Activated effector memory CD4-positive, alpha-beta T cell treated with Interleukin-2 at 50 U/mL for 16 hours (primary cell): ENCODE measurements at places on chromosomes 12 and 14.
A peak's percentile ranks its signal among the peaks of the same experiment; 100 is the strongest.

DNA sequence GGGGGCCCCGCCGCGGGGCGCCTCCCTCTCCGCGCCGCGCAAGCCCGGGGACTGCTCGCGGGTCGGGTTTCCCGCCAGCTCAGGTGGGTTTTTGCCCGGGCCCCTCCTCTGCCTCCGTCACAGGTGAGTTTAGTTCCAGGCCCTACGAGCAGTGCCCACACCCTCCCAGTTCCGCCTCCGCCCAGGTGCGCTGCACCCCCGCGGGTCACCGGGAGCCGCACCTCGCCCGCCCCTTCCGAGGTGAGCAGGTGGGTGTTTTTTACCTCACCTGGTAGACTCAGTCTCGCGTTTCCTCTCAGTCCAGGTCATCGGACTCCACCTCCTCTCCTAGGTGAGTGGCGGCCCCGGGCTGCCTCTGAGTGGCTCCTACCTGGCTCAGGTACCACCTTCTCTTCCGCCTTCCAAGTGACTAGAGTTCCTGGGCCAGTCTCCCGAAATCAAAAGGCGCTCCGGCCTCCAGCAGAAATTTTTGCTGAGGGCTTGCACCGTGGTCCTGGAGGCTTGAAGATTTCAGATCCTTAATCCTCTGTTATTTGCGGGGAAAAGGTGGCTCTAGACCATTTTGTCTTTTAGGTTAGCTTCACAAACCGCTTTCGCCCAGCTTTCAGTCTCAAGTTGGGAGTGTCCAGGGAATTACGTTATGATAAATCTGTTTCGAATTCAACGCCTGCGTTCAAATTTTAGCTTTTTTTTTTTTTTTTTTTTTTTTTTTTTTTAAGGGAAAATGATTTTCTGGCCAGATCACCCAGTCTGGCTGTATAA, at the start of gene TMEM30B:
TSS of gene TMEM30B (minus strand) at position 153 of the 762 bp plus-strand sequence. CDS start 191 bp downstream, outside the sequence.
- peak; percentile 28 for DNase-seq

- no peak for DNase-seq
Measured at GRCh38 chr12:16573398-16574077, 32.4 kb downstream of the LMO3 start.

- DNase-seq = no peak
Measured at GRCh38 chr14:74403619-74404417, 22.2 kb downstream of the SYNDIG1L start.

DNA sequence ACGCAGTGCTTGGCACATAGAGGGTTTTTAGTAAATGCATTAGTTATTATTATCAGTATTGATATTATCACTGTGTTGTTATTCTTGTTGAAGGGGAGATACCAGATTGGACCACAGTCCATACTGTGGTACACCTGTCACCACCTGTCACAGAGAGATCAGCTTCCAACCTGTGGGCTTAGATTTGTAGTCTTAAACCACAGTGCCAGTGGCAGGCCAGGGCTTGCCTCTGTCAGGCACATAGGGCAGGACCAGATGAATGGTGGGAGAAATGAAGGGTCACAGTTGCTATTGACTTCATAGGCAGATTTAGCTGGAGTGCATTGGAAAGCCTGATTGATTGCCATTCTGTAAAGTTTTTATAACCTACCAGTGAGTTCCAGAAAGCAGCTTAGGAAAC, 35.1 kb downstream of the ARL1 start:
- DNase-seq = no peak

- no peak for DNase-seq
Measured at GRCh38 chr12:15772405-15773018, 16.7 kb downstream of the EPS8 start.

- DNase-seq = peak; percentile 8
Measured at GRCh38 chr14:91947475-91948184, at the start of gene FBLN5. FBLN5 (minus strand) TSS chr14:91947694; CDS start chr14:91947229, 465 bp downstream.

GRCh38 chr12:96501133-96501761, 11.9 kb downstream of the CFAP54 start:
- DNase-seq = peak; percentile 34

GRCh38 chr14:71594821-71595220, 337.4 kb upstream of the RGS6 start:
- DNase-seq = no peak
